ENCODE measurements at places on chromosomes 5 and 9. TPM values are rescaled to one million over a fixed set of nuclear protein-coding genes. Genes with fewer than 3 reads are reported as not detected.

DNA sequence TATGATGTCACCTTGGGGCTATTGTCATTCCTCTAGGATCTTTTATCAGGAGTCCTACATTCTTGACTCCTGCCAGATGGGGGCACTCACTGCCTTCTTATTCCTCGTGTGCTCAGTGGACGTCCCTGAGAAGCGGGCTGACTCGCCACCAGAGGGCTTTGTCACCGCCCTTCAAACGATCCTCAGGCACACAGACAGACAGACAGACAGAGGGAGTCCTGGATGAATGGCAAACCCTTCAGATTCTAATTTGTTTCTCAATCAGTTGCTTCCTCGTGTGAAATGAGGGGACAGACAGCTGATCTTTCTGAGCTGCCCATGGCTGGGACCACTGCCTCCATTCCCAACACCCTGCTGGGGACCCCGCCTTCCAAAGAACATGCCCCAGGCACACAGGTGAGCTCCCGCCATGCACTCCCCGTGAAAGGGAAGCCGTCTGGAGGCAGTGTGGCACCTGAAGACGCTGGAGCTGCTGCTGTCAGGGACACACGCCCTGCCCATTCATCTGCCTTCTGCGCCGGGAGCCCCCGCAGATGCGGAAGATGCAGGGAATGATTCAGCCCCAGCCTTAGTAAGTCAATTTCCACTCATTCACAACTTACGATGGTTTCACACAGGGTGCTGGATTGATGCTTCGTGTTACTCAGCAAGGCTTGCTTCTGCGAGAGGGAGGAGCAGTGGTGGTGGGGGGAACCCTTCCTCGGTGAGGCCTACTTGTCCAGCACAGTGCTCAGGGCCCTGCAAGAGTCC lies 24.9 kb upstream of the SH3PXD2B start:
- peak; percentile 81 for DNase-seq

DNA sequence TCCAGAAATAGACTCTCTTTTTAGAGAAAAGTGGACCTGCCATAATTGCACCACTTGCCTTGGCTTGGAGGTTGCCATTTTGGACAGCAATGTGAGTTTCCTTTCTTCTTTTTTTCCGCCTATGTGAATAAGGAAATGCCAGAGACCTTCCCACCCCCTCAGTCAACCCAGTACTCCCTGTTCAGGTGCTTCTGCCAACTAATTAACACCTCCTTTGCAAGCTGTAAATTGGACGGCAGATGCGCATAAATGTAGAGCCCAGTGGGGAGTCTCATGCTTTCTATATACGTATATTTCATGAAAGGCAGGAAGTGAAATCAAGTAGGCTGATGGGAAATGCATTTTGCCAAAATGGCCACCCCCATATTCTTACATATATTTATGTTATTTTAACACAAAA lies 269.8 kb upstream of the RFX3 start:
- no peak for DNase-seq

GRCh38 chr5:8961956-8962355 lies 583.9 kb downstream of the SEMA5A start:
- no peak for DNase-seq

DNA sequence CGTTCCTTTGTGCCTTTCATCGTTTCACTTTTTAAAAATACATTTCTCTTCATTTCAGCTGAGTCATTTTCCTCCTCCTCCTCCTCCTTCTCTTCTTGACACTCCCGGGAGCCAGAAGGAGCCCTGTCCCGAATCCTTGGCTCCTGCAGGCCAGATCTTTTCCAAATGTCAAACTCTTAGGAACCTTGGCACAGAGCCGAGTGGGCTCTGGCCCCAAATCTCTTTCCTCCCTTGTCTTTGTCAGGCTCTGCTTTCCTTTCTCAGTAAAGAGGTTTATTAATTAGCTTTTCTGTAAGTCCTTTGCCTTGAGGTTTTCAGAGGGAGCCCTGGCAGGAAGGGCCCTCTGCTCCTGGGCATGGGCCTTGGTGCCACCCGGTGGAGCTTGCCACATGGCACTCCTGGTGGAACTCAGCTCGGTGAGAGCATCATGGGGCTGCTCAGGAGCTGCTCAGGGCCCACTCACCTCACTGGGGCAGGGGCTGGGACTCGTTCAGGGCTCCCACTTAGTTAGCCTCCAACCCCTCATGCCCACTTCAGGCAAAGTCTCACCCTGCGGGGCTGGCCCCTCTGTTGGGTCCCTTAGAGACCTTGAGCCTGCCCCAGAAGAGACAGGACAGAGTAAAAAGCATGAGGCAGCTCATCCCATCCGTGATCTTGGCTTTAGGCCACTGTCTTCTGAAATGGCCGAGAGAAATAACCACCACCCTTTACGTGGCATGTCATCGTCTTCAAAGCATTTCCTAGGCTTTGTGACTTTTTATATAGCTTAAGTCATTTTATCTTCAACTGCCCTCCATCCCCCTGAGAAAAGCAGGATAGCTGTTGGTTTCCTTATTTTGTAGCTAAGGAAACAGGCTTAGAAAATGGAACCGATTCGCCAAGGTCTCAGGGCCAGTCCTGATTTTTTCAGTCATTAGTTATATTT lies 17.1 kb downstream of the STC2 start:
- DNase-seq: no peak

DNA sequence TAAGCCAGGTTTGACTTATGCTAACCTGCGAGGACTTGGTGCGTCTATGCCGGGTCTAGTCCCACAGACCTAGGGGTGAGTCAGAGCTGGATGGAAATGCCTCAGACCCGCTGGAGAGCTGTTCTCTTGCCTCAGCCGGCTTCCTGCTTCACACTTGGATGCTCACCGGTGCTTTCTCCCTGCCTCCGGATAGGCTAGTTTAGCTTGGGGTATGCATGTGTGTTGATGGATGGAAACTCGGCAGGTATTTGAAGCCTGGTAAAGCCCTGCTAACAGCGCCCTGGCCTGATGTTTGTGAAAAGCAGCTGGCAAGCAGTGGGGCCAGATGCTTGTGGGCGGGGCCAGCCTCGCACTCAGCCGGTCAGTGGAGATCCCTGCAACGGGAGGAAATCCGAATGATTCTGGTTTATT lies 29.3 kb downstream of the PRRC2B start:
- DNase-seq: peak; percentile 49

- DNase-seq: no peak
Measured at GRCh38 chr5:77152441-77152840, 58.0 kb upstream of the PDE8B start.

The PCDHB2 gene
- not detected for total RNA-seq

- no peak for DNase-seq
Measured at GRCh38 chr5:142692321-142692894, 6.5 kb upstream of the FGF1 start.

DNA sequence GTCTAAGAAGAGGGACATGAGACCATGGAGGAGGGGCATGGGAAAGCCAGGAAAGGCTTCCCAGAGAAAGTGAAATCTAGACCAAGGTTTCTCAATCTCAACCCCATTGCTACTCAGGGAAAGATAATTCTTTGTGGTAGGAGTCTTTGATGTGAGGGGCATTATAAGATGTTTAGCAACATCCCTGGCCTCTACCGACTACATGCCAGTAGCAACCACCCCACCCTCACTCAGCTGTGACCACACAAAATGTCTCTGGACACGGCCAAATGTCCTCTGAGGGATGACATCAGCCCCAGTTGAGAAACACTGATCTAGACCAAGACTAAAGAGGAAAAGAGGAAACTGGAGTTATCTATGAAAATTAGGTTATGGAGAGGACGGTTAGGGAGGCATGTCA lies 298.5 kb upstream of the KIF2A start:
- no peak for DNase-seq

The TLX3 gene
- not detected for total RNA-seq

- no peak for DNase-seq
Measured at GRCh38 chr5:45643056-45643455, 53.1 kb downstream of the HCN1 start.

GRCh38 chr9:129776566-129776937 lies 23.7 kb upstream of the PTGES start:
- DNase-seq: no peak

DNA sequence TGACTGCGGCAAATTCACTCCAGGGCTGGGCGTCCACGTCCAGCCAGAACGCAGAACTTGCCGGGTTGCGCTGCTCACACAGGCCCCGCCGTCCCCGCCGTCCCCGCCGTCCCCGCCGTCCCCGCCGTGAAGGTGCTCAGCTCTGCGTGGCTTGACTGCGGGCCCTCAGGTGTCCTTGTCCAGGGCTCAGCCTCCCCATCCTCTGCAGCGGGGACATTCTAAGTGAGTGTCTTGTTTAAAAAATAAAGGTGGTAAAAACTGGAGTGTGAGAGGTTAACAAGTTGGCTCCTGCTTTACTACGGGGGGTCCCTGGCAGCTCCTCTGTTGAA lies 14.9 kb downstream of the IRX4 start:
- no peak for DNase-seq

DNA sequence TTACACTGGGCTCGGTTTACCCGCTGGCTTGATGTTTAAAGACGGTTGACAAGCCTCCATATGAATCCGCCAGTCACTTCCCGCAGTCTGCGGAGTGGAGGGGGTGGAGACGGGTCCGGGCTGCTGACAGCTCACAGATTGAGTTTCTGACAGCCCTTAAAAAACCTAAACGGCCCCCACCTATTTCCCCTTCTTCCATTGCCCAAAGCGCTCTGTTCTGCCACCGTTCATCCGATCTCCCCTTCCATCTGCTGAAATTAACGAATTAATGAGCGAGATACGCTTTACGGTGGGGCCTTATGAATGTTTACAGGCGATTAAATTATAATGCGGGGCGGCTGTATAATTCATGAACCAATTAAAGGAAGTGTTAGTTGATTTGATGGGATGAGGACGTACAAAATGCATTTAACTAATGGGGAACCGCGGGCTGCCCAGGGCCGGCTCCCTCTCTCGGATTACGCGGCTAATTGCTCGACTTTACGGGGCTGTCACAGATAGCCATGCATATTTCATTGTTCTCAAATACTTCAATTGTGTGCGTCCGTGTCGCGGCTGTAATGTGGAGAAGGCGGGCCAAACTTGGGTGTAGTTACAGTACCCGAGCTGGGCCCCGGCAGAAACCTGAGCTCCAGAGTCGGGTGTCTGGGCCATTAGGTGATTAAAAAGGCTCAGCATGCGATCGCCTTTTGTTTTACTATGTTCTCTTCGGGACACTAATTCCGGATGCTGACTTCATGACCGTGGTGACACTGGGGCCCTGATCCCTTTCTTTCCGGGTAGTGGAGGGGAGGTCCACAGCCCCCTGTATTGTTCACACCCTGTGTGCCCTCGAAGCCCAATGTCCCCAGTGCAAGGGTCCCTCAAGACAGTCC lies 74.9 kb downstream of the GTF3C4 start:
- DNase-seq: peak; percentile 14

- no peak for DNase-seq
Measured at GRCh38 chr9:100590481-100590880, 12.6 kb downstream of the CAVIN4 start.

The TUSC1 gene
- 0.38 TPM for total RNA-seq

The CDH9 gene
- not detected for total RNA-seq

GRCh38 chr5:1473746-1474145 lies 28.5 kb upstream of the SLC6A3 start:
- DNase-seq: no peak

DNA sequence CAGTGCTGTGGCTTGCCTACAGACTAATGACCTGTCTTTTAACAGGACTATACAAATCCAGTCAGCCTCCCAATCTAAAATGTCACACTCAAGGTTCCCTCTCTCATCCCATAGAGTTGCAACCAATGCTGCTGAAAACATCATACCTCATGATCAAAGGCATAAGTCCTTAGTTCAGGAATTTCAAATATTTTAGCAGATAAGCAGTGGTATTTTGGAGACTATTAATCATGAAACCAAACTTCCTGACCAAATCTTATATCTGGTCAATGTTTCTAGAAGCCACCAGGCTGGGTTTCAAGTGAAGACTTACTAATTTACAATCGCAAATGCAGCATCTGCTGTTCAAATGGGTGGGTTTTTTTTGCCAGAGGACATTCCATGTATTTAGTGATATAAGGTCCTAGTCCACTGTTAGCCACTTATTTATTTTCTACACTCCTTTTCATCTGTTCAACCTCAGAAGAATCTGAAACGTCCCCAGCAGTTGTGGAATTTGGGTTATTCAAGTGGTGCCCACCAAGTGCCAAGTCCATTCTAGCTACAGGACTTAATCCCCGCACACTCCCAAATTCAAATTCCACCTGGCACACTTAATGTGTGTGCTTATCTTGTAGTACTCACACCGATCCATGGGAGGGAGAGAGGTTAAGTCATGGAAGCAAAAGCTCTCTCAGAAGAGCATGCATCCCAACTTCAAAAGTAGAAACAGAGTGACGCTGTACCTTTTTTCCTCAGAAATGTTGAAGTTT lies 5.8 kb downstream of the TAS2R1 start:
- no peak for DNase-seq

The TTC16 gene
- total RNA-seq: 2.1 TPM

- no peak for DNase-seq
Measured at GRCh38 chr5:169408171-169408570, 107.2 kb upstream of the SLIT3 start.

GRCh38 chr9:114499528-114499927 lies 5.7 kb downstream of the WHRN start:
- DNase-seq: no peak

The KCNIP1 gene
- total RNA-seq: not detected

DNA sequence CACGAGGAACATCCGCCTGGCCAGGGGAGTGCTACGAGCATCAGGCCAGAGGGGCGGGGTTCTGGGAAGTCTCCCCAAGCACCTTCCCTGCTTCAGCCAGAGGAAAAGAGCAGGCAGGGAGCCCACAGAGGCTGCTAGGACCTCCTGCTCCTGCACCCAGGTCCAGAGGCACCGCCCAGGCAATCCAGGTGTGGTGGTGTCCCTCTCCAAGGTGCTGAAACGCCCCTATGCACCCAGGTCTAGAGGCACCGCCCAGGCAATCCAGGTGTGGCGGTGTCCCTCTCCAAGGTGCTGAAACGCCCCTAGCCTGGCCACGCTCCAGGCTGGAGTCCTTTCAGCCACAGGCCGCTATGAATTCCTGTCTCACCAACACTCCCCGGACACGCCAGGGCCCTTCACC lies 10.7 kb upstream of the UBAC1 start:
- DNase-seq: peak; percentile 62

DNA sequence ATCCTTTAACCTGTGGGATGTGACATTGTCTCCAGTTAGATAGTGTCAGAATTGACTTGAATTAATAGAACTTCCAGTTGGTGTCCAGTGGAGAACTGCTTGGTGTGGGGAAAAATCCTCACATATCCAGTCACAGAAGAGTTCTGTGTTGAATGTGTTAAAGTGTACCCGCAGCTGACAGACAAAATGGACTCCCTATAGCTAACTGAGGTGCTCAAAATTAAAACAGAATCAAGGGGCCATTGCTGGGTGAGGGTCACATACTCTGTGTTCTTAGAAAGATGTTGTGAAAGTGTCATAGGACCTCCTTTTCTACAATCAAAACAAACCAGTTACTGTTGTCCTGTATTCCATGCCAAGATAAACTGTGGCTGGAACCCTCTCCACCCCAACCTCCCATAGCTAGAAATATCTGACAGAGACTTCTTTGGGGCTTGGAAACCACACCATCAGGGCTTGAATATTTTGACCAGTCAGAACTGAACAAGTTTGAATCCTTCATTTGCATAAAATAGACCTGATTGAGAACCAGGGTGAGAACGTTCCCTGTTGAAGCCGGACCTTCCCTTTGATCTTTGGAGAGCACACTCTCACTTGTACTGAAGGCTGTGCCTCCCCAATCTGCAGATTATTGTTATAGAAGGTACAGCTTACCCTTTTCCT lies 164.0 kb upstream of the ZNF608 start:
- DNase-seq: no peak
